Activated CD4-positive, CD25-positive, alpha-beta regulatory T cell (primary cell): ENCODE measurements at places on chromosomes 16 and 17.

DNA sequence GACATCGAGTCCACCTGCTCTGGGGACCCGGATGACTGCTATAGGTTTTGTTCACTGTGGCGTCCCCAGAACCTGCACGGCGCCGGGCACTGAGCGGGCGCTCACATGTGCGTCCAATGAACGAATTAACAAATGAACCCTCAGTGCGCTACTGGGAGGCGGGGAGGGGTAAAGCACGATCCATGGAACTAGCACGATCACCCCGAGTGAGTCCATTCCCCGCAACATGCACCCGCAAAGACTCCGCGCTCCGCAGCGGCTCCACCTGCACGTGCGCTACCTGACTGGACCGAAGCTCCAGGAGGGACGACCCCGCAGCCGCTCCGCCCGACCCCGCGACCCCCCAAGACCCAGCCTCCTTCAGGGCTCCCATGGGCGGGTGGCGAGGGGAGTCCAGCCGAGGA lies 491 bp downstream of the TRAP1 start:
- no peak for DNase-seq

- no peak for DNase-seq
Observed at GRCh38 chr17:59074494-59074893, 32.2 kb downstream of the TRIM37 start.

- no peak for DNase-seq
Observed at GRCh38 chr17:1711804-1712203, 1.6 kb upstream of the TLCD2 start.

DNA sequence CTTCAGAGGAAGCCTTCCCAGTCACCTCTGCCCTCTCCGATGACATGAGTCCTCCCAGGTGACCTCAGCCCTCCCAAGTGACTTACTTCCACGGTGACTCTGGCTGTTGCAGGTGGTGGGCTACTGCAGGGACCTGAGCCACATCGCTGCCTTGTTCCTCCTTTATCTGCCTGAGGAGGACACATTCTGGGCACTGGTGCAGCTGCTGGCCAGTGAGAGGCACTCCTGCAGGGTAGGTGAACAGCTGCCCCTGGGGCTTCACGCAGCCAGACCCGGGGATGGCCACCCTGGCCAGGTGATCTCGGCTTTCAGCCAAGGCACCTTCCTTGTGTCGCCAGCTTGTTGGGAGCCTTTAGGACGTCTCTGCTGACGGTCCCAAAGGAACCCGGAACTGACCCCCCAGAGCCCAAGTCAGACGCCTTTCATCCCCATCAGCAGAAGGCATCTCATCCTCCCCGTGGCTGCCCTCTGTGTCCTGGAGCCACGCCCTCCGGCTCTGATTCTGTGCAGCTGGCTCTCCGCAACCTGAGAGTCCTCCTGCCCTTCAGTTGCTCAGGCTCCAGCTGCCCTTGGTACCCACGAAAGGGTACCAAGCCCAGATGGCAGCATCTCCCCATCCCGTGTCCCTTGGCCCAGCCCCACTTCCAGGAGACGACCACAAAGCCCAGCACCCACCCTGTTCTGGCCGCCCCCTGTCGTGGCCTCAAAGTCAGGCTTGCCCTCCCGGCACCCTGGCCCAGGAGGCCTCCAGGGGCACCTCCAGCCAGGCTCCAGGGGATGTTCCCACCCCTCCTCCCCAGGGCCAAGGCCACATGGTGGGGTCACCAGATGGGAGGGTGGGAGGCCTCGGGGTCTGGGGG lies 81.7 kb downstream of the GOSR1 start:
- no peak for DNase-seq

GRCh38 chr16:3878610-3879009 lies 1.9 kb downstream of the CREBBP start:
- DNase-seq: no peak

- DNase-seq: no peak
Observed at GRCh38 chr17:527247-527646, 174.6 kb upstream of the RPH3AL start.

GRCh38 chr17:70251706-70252105 lies 82.4 kb downstream of the KCNJ2 start:
- DNase-seq: no peak

GRCh38 chr17:69428252-69428980 lies 13.9 kb downstream of the MAP2K6 start:
- no peak for DNase-seq

DNA sequence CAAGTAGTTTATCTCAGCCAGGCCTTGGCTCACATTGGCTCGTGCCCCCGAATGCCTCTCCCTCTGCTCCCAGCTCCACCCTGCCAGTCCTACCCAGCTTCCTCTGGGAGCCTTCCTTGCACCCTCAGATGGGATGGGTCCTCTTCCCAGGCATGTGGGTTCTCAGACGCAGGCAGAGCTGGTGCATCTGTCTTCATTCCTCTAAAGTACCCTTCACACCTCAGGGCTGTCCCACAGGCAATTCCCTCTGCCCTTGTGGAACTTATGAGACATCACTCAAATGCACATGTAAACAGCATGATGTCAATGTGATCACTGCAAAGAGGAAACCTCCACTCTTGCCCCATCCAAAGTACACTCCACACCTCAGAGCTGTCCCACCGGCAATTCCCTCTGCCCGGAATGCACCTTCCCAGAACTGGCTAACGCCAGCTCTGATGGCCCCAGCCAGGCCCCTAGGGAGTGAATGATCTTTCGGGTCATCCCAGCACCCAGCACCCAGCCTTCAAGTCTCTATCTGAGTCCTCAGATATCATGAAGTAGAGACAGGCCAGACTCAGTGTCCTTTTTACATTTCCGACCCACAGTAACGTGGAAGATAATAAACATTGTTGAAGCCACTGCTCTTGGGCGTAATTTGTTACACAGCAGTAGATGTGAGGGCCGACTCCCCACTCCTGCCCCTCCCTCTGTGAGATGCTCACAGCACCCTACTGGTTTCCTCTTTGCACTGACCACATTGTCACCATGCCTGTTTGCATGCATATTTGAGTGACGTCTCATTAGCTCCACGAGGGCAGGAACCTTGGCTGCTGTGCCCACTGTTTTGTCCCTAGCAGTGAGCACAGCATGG lies 85.4 kb downstream of the N4BP1 start:
- no peak for DNase-seq

DNA sequence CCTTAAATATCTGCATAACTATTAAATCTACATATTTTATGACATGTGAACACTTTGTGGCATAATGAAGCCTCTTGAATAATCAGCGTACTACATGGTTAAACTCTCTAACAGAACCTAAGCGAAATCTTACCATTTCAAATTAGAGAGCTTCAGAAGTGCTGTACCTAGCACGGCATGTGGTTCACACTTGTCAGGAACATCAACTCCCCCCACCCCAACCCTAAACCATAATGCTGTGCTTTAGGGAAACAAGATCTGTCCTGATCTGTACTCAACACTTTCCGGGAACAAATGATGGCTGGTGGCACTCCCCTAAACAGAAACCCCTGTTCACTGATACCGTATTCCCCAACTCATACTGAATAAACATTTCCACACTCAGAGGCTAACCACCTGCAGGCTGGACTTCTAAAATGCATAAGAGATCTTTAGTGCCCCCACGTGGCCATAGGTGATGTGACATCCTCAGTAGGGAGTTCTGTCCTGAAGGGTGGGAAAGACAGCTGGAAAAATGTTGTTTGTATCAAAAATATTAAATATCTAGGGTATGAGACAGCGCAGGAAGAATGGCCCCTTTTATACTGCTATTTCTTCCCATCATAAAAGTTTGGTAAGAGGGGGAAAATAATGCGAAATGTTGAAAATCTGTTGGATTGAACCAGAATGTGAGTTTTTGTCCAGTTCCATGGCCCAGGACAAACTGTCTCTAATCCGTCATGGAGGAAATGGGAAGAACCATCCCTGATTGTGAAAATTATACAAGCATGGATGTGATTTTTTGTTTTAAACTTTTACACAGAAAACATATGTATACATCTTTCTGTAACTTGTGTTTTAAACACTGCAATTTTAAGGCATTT lies 88.6 kb downstream of the USP31 start:
- peak; percentile 28 for DNase-seq

GRCh38 chr17:22203208-22203715 lies 510.9 kb downstream of the KCNJ18 start:
- DNase-seq: no peak

GRCh38 chr17:35912339-35912912 lies 18.1 kb downstream of the RDM1 start:
- DNase-seq: no peak

DNA sequence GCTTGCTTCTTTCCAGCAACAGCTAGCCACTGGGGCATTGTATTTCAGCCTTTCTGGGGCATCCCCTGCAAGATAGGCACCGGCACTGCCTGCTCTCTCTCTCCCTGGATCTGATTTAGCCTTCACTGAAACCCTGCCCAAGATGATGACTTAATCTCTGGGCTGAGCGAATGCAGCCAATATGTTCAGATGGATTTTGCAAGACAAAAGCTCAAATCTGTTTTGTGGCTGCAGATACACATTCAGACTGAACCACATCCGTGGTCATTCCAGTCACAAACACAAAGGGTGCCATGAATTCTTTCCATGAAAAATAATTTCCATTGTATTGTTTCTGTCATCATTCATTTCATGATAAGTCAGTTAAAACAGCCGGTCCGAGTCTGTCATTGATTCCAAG lies 24.2 kb downstream of the SOST start:
- no peak for DNase-seq

GRCh38 chr16:81830845-81831540 lies 51.9 kb downstream of the PLCG2 start:
- no peak for DNase-seq

- no peak for DNase-seq
Observed at GRCh38 chr17:77479372-77480198, 338.8 kb downstream of the SEC14L1 start.

DNA sequence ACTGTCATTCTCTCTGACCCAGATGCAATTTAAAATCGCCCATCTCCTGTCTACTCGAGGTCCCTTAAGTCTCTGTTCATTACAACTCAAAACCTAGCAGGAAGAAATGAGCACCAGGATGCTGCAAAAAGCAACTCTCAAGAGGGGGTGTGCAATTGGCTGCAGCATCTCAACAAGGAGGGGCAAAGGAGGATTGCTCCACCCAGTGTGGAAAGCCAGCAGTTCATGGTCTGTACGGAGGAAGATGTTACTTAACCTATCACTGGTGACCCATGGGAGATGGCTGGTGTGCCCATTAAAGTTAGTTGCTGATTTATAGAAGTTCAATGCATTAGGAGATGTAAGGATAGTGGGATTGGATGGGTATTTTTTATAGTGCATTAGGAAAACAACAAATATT lies 147.4 kb downstream of the CDK5R1 start:
- no peak for DNase-seq
